Spleen (tissue), 13 donors: ENCODE measurements at places on chromosomes 12 and 14. TPM values are rescaled to one million over a fixed set of nuclear protein-coding genes. Genes with fewer than 3 reads are reported as not detected.

Gene NR1H4
- total RNA-seq = 0.85 TPM

- no peaks in the 10 kb centered on the region for H3K27me3 ChIP-seq
- DNase-seq = no peak
- H3K4me3 ChIP-seq = no peak overlapping the region
- H3K36me3 ChIP-seq = no peaks in the 10 kb centered on the region
- H3K4me1 ChIP-seq = no peaks in the 10 kb centered on the region
Observed at GRCh38 chr12:43856972-43857371, 21.1 kb downstream of the TMEM117 start.

DNA sequence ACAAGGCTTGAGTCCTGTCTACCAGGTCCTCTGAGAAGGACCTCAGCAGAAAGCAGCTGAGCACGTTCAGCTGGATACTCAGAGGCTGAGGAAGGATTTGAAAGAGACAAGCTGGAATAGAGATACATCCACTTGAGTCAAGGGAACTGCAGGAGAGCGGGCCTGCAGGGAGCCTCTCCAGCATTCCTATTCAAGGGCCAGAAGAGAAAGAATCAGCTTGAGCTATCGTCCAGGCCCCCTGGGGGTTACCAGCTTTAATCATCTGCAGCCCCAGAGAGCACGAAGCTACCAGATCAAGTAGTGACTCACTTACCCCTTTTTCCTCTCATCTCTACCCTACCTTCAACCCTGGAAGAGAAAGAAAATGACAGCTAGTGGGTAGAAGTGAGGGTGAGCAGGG lies 80.9 kb downstream of the NDUFA12 start:
- no peaks in the 10 kb centered on the region for H3K36me3 ChIP-seq
- H3K4me1 ChIP-seq = no peaks in the 10 kb centered on the region
- no peak for DNase-seq
- H3K4me3 ChIP-seq = no peak overlapping the region
- H3K27ac ChIP-seq = no peak overlapping the region

Gene TDRD9
- total RNA-seq = 18.7 TPM

GRCh38 chr12:89662623-89663022 lies 46.0 kb downstream of the ATP2B1 start:
- no peak overlapping the region for H3K4me3 ChIP-seq
- peaks cover 63% of the 10 kb centered on the region for H3K4me1 ChIP-seq
- DNase-seq = no peak
- no peaks in the 10 kb centered on the region for H3K36me3 ChIP-seq
- H3K27ac ChIP-seq = no peak overlapping the region

Gene KCNJ8
- total RNA-seq = 6.6 TPM

DNA sequence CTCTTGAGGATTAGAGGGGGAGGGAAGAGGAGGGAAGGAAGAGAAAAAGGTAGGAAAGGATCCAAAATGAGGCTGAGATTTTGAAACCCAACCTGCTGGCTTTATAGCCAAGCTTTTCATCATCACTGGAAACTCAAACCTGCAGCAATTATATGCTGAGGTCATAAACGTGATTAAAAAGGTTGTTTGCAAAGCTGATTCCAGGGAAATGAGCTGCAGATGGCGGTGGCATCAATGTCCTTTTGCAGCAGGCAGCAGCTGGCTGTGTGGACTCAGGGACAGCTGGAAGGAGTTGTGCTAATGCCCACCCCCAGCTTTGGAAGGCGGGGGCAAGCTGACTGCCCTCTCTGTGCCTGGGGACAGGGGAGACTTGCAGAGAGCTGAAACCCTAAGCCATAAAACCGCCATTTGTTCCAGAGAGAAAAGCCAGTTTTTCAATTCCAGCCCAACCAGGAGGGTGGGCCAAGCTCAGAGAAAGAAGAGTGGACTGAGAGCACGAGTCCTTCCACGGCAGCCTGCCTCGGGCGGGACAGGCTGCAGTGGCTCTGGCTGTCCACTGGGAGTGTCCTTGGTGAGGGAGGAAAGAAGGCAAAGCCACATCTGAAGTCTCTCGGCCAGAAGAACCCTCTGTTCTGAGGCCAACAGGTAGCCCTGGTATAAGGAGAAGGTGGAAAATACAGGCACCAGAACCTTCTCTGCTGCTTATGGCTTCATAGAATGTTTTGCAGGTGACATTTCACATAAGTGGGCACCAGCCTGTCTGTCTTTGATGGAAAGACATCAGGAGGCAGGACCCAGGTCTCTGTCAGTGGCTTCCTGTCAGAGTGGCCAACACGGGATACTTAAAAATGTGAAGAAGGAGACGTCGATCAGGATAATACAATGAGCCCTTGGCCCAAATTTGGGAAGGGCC lies 90.7 kb downstream of the SINHCAF start:
- H3K4me1 ChIP-seq = no peaks in the 10 kb centered on the region
- no peak overlapping the region for H3K27ac ChIP-seq
- H3K27me3 ChIP-seq = peaks cover 5% of the 10 kb centered on the region
- no peak overlapping the region for H3K4me3 ChIP-seq
- DNase-seq = no peak

Gene DPY19L2
- total RNA-seq = 4.6 TPM

GRCh38 chr12:70196811-70197281 lies 46.4 kb upstream of the CNOT2 start:
- no peak for DNase-seq
- H3K27ac ChIP-seq = no peak overlapping the region
- H3K27me3 ChIP-seq = no peaks in the 10 kb centered on the region
- H3K4me3 ChIP-seq = no peak overlapping the region
- H3K4me1 ChIP-seq = peaks cover 9% of the 10 kb centered on the region

Gene LIN7A
- total RNA-seq = 12.9 TPM

DNA sequence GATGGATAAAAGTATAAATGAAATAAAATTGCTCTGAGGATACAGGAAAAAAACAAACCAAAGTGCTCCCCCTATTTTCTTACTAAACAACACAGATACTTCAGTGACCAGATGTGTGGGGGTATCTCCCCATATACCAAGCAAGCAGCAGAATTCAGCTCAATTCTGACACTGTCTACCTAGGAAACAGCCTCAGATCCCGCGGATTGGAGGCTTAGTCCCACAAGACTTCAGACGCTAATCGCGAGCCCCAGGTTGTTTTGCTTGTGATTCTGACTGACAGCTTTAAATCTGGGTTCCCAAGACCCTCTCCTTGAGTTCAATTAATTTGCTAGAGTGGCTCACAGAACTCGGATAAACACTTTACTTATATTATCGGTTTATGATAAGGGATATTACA lies 17.3 kb downstream of the NFKBIA start:
- H3K36me3 ChIP-seq = no peaks in the 10 kb centered on the region
- H3K4me3 ChIP-seq = no peak overlapping the region
- H3K4me1 ChIP-seq = peaks cover 40% of the 10 kb centered on the region
- no peak for DNase-seq
- no peaks in the 10 kb centered on the region for H3K27me3 ChIP-seq
- H3K27ac ChIP-seq = no peak overlapping the region

DNA sequence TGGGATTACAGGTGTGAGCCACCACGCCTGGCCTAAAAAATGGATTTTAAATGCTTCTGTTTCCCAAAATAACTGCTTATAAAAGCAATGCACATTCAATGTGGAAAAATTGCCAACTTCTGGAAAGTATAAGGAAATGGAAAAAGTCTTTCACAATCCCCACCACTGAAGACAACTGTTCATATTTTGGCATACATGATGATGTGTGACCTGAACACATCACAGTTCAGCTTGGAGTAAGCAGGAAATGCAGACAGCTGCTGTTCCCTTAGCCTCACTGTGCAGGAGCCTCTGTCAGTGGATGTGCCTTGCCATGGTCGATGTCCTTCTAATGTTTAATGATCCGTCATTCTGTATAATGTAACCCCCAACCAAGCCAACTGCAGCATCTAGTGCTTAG lies 5.2 kb downstream of the MTERF2 start:
- H3K36me3 ChIP-seq = no peaks in the 10 kb centered on the region
- H3K27ac ChIP-seq = no peak overlapping the region
- H3K4me3 ChIP-seq = no peak overlapping the region
- no peak for DNase-seq
- no peaks in the 10 kb centered on the region for H3K27me3 ChIP-seq

Gene IFI27
- total RNA-seq = 676 TPM

GRCh38 chr14:24236689-24237462 lies 4.1 kb downstream of the GMPR2 start:
- H3K36me3 ChIP-seq = peaks cover 64% of the 10 kb centered on the region
- no peak overlapping the region for H3K4me3 ChIP-seq
- peaks cover 59% of the 10 kb centered on the region for H3K4me1 ChIP-seq

DNA sequence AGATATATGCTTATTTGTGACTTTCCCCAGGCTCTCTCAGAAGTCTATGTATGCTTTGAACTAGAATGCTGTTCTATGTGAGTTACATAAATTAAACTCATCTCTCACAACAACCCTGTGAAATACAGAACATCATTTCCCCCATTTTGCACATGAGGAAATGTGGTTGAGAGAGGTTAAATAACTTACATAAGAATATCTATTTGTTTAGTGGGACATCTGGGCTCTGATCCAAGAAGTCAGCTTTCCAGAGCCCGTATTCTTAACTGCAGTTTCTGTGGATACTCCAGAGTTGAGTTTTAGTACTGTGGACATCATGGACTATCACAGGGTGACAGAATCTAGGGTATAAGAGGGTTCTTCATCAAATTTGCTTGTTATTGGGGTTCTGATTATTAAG lies 242.5 kb upstream of the ARHGAP5 start:
- H3K36me3 ChIP-seq = no peaks in the 10 kb centered on the region
- no peak overlapping the region for H3K4me3 ChIP-seq
- H3K4me1 ChIP-seq = no peaks in the 10 kb centered on the region
- H3K27ac ChIP-seq = no peak overlapping the region
- no peaks in the 10 kb centered on the region for H3K27me3 ChIP-seq
- no peak for DNase-seq

Gene RTN1
- 42.3 TPM for total RNA-seq

Gene SCNN1A
- 2.4 TPM for total RNA-seq

GRCh38 chr14:54488646-54489317 lies at the start of gene GMFB:
Gene GMFB (minus strand): TSS chr14:54488980. CDS start chr14:54488927, 53 bp downstream.
- H3K4me1 ChIP-seq = peaks cover 47% of the 10 kb centered on the region
- H3K27ac ChIP-seq = peak within 1 kb of the TSS; percentile 97
- H3K27me3 ChIP-seq = no peaks in the 10 kb centered on the region
